AG04449 (cell line): ENCODE measurements at places on chromosomes 1 and 21.

GRCh38 chr1:21344098-21344749, 54.0 kb upstream of the ECE1 start:
- no peak for DNase-seq

DNA sequence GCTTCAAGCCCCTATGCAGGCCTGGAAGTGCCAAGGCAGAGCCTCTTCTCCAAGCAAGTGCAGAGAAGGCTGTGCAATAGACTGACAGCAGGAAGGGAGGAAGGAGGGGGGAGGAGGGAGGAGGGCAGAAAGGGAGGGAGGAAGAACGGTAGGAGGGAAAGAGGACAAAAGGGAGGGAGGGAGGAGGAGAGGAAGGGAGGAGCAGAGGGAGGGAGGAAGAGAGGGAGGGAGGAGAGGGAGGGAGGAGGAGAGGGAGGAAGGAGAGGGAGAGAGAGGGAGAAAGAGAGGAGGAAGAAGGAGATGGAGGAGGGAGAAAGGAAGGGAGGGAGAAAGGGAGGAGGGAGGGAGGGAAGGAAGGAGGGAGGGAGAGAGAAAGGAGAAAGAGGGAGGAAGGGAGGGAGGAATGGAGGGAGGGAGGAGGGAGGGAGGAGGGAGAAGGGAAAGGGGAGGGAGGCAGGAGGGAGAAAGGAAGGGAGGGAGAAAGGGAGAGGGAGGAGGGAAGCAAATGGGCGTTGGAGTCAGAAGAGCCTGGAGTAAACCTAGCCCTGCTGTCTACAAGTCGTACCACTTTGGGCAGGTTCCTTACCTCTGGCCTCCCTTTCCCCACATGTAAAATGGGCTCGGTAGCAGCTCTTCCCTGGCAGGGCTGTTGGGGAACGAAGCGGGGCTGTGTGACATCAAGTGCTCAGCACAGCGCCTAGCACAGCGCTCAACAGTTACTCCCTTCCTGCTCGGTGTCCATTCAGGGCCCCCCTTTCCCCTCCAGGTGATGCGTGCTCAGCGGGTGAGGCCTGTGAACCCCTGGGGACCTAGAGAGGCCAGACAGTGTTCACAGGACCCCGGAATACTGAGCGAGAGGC, 244.6 kb downstream of the NPHP4 start:
- DNase-seq: no peak

DNA sequence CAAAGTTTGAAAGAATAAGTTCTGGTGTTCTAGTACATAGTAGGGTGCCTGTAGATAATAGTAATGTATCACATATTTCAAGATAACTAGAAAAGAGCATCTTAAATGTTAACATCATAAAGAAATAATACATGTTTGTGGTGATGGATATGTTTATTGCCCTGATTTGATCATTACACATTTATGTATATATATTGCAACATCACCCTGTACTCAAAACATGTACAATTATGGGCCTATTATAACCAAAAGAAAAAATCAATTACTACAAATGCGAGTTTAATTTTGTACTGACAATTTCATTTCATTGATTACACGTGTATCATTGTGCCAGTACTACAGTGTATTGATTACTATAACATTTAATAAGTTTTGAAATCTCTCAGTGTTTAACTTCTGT, 609.2 kb upstream of the BRINP3 start:
- DNase-seq: no peak

DNA sequence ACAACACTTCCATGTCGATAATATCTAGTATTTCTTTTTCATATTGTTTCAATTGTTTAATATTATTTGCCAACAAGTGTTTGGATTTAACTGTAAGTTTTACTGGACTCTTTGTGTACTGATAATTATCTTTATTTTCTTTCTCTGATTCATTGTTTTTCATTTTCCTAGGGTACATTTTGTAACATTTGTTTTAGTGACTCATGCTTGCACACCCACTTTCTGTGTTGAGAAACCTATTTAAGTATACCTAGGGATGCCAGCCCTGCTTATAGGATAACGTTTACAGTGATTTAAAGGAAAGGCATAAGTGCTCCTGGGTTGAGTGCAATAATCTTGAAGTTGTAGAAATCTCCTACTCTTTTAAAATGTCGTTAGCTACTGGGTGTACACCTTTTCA, 1386.0 kb upstream of the ADGRL4 start:
- no peak for DNase-seq

- no peak for DNase-seq
These were observed 94.1 kb upstream of the KLHDC7A start for GRCh38 chr1:18386591-18386990.

GRCh38 chr1:5632224-5632623, 360.0 kb downstream of the NPHP4 start:
- DNase-seq: no peak

DNA sequence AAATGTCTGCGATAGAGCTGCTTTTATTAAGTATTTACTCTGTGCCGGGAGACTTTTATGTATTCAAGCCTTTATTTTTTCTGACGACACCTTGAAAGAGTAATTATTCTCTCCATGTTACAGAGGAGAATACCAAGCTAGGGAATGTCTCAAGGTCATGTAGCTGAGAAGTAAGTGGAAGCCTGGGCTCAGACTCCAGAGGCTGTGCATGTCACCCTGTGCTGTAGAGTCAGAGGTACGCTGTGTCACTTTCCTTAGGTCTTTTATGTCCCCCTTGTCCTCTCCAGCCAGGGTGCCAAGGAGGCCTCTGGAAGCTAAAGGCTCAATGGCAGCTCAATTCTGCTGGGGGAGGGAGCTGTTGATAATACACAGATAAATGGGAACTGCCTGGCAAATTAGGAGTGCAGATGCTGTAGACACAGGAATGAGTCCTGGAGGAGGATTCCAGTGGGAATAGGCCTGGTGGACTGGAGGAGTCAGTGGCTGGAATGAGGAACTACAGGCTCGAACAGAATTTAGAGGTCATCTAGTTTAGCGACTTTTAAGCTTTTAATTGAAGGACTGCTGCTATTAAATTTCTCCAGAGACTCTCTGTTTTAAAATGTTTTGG, 9.3 kb upstream of the IL19 start:
- no peak for DNase-seq

DNA sequence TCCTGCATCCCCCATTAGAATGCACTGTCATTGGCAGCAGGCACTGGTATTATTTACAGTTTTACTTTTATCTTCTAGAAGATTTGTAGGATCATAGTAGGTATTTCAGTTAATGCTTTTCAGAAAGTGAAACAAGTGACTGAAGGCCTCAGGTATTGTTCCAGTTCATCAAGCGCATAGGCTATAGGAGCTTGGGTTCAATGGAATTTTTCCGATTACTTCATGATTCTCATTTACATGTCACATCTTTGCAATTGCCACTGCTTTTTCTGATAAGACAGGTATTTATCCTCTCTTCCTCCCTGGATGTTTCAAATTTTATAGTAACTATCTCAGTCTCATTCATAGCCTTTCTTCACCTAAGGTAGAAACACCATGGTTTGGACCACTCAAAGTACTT, 161.3 kb downstream of the NTPCR start:
- DNase-seq: no peak

DNA sequence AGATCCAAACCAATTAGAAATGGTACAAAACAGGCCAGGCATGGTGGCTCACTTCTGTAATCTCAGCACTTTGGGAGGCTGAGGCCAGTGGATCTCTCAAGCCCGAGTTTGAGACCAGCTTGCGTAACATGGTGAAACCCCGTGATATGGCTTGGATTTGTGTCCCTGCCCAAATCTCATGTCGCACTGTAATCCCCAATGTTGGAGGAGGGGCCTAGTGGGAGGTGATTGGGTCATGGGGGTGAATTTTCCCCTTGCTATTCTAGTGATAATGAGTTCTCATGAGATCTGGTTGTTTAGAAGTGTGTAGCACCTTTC, 7.0 kb upstream of the VASH2 start:
- no peak for DNase-seq

- DNase-seq: no peak
These were observed 10.4 kb downstream of the DDX59 start for GRCh38 chr1:200659269-200659668.

GRCh38 chr1:61951731-61952580, 209.7 kb downstream of the PATJ start:
- DNase-seq: no peak

GRCh38 chr1:26449868-26450267, 17.7 kb downstream of the DHDDS start:
- DNase-seq: no peak

GRCh38 chr1:160522622-160523345, at the start of gene SLAMF6:
Gene SLAMF6 (minus strand): TSS chr1:160523255. CDS start chr1:160523192, 63 bp downstream.
- no peak for DNase-seq

GRCh38 chr1:180889325-180889724, 23.4 kb upstream of the KIAA1614 start:
- no peak for DNase-seq

- no peak for DNase-seq
These were observed at the start of the genes FBXO2 and FBXO44 for GRCh38 chr1:11654137-11654938. Gene FBXO2 (minus strand): TSS chr1:11654429. CDS start chr1:11654340, 89 bp downstream. Gene FBXO44 (plus strand): TSS chr1:11654877. CDS start chr1:11655836, 959 bp downstream.

DNA sequence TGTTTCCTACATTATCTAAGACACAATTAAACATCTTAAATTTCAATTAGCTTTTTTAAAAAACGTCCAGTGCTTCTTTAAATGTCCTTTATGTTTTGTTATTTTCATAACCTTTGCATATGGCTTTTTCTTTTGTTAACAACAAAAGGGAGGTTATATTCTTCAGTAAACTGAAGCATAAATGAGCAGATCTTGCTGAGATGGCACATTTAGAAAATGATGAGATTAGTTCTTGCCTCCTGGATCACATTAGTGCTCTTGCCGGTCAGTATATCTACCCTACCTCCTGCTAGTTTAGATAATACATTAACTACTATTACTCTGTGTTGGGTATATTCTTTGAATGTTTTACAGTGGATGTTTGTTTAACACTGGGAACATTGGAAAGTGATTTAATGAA, 126.1 kb downstream of the DISP1 start:
- no peak for DNase-seq

GRCh38 chr21:35861661-35862060, 198.7 kb downstream of the SETD4 start:
- no peak for DNase-seq

GRCh38 chr21:41684381-41685245, 82.2 kb downstream of the RIPK4 start:
- peak; percentile 23 for DNase-seq

DNA sequence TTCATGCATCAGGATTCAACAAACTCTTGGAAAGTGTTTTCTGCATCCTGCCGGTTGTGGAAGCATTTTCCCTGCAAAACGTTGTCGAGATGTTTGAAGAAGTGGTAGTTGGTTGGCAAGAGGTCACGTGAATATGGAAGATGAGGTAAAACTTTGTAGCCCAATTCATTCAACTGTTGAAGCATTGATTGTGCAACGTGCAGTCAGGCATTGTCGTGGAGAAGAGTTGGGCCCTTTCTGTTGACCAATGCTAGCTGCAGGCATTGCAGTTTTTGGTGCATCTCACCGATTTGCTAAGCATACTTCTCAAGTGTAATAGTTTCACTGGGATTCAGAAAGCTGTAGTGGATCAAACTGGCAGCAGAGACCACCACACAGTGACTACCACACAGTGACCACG, 57.0 kb upstream of the PRDM2 start:
- no peak for DNase-seq

DNA sequence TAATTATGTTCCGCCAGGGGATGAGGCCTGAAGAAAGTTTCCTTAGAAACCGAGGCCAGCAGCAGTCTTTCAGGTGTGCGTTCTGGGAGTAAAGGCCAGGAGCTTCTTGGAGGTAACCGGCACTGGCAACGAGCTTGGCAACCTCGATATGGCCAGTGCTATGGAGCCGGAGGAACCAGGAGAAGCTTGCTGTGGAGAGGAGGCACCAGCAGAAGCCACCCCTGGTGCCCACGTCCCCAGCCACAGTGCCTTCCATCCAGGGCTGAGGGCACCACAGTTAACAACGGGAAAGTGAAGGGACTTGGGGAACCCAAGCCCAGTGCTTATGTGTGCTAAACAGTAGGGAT, 41.5 kb upstream of the LIN9 start:
- DNase-seq: no peak

DNA sequence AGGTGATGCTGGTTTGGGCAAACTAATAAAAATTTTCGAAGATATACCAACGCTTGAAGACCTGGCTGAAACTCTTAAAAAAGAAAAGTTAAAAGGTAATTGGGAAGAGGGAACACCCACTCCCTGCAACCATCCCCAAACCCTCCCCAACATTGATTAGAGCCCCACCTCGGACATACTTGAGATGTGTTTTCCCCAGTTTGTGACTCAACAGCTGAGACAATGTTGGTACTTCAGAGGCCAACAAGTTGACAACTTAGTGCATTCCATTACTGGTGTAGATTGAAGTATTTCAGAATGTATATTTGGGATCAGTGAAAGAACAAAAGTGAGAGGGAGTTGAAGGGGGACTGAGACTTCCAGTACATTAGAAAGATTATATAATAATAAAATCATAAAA, 5.1 kb downstream of the IFI16 start:
- no peak for DNase-seq

DNA sequence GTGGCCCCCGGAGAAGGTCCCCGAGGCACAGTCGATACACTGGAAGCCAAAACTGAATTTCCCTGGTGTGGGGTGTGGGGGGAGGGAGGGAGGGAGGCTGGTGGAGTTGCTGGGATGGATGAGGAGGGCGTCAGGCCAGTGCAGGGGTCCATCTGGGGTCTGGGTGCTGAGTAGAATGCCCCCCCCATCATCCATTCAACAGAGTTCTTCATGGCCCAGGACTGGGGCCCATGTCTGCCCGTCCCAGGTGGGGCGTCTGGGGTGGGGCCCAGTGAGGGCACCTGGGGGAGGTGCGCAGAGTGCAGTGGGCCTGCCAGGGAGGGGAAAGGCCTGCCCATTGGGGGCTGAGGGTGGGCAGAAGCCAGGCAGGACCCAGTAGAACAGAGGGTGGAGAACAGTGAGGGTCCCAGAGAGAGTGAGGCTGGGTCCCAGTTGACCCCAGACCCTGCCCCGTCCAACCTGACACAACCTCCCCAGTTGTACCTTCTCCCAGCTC, 1.9 kb downstream of the TNFRSF18 start:
- DNase-seq: no peak

- DNase-seq: no peak
These were observed 997 bp downstream of the PRKACB start for GRCh38 chr1:84145068-84145467.

GRCh38 chr21:45215213-45215612, 72.5 kb downstream of the POFUT2 start:
- no peak for DNase-seq

- DNase-seq: no peak
These were observed 143.4 kb downstream of the GALNT2 start for GRCh38 chr1:230210326-230210980.

DNA sequence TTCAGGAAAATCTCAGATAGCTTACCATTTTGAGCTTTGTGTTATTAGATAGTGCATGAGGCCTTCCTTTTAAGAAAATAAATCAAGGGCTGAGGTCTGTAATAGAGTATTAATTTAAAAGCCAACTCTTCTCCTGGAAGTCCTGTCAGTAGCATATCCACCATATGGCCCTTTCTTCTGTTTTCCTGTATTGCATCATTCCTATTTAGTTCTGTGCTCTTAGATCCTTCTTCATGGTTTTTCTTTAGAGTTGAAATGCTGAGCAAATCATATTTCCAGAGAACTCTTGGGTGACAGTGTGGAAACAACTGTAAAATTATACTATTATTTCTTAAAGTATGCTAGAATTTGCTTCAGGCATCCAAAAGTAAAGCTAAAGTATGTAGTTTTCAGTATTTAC, 91.7 kb downstream of the TTC3 start:
- no peak for DNase-seq

- no peak for DNase-seq
These were observed 325.8 kb downstream of the KIF26B start for GRCh38 chr1:245480393-245481120.
